ENCODE measurements at places on chromosomes 1 and 21.

DNA sequence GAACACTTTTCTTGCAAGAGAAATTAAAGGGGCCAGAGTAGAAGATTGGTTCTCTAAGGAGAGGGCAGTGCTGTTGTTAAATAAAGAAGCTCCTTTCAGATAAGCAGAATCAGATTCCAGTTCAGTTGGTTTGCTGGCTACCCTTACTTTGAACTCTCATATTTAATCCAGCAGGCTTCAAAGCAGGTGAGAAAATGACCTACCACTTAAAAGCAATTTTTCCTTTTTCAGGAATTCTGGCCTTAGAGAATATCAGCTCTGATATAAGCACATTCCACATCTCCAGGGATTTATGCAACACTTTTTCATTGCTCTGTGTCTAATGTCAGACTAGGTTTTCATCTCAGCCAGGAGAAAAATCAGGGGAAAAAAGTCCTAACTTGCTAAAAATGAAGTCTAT, 28.7 kb downstream of the WNT2B start:
- no peak for DNase-seq

- no peak for DNase-seq
Measured at GRCh38 chr1:20383631-20384030, 93.0 kb downstream of the VWA5B1 start.

- DNase-seq, result no peak
Measured at GRCh38 chr1:224831501-224831900, 98.0 kb upstream of the DNAH14 start.

DNA sequence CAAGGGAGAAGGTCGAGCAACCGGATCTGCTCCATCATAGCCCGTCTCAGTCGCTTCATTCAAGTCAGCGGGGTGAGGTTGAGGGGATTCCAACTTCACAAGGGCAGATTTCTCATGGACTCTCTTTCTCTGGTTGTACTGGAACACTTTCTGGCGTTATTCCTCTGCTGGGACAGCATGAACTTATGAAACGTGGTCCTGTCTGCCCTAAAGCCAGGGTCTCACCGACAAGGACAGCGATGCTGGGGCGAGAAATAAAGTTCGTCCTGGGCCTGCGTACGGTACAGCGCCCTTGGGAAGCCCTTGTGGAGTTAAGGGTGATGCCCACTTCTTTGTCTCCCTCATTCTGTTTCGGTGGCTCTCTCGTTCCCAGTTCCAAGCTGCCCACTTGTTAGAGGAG, 1.3 kb upstream of the FLVCR1 start:
- DNase-seq, result no peak

DNA sequence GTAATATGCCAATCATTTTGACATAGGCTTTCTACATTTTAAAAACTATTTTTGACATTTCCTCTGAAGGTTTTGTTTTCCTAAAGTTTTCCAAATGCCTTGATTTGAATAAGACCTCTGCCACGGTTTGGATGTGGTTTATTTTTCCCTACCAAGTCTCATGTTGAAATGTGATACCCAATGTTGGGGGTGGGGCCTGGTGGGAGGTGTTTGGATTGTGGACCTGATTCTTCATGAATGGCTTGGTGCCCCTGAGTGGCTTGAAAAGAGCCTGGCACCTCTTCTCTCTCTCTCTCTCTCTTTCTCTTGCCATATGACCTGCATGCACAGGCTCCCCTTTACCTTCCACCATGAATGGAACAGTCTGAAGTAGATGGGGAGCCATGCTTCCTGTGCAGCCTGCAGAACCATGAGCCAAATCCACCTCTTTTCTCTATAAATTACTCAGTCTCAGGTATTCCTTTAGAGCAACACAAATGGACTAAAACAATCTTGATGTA, 14.8 kb downstream of the MMEL1 start:
- no peak for DNase-seq

DNA sequence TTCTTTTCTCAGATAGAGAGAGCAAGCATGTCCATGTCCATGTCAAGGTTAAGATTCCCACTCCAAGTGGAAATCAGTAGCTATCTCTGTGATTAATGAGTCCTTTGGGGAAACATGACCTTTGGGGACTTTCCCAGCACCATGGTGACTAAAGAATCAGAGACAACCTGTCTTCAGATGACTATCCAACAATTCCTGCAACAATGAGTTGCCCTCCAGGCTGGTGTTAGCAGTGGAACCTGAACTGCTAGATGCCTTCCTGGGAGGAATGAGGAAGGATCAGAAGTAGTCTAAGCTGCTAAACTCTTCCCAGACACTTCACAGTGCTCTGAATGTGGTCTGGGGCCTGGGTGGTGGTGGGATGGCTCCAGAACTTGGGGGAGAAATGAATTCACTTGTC, 6.5 kb downstream of the S100A9 start:
- DNase-seq, result no peak

- no peak for DNase-seq
Measured at GRCh38 chr1:240031414-240031813, 60.3 kb upstream of the FMN2 start.

- no peak for DNase-seq
Measured at GRCh38 chr1:33299461-33300155, 21.3 kb downstream of the A3GALT2 start.

DNA sequence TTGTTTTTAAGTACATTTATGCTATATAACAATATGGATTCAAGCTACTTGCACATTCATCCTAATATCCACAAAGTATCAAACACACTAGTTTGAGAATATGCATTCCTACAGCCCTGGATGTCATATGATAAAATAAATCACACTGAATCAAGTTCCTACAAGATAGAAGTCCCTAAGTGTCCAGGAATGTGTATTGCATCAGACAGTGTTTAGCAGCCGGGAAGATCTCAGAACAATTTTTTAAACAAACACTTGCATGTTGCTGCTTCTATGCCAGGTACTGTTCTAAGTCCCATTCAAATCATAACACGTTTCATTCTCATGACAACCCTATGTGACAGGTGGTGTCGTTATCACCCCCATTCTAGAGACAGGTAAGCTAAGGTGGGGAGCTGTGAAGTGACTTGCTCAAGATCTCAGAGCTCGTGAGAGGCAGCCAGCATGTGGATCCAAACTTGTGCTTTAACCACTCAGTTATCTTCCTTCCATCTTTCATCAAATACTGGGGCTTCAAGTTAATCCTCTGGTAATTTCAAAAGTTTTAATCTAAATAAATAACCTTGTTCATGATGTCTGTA, 68.3 kb upstream of the KIF26B start:
- no peak for DNase-seq

DNA sequence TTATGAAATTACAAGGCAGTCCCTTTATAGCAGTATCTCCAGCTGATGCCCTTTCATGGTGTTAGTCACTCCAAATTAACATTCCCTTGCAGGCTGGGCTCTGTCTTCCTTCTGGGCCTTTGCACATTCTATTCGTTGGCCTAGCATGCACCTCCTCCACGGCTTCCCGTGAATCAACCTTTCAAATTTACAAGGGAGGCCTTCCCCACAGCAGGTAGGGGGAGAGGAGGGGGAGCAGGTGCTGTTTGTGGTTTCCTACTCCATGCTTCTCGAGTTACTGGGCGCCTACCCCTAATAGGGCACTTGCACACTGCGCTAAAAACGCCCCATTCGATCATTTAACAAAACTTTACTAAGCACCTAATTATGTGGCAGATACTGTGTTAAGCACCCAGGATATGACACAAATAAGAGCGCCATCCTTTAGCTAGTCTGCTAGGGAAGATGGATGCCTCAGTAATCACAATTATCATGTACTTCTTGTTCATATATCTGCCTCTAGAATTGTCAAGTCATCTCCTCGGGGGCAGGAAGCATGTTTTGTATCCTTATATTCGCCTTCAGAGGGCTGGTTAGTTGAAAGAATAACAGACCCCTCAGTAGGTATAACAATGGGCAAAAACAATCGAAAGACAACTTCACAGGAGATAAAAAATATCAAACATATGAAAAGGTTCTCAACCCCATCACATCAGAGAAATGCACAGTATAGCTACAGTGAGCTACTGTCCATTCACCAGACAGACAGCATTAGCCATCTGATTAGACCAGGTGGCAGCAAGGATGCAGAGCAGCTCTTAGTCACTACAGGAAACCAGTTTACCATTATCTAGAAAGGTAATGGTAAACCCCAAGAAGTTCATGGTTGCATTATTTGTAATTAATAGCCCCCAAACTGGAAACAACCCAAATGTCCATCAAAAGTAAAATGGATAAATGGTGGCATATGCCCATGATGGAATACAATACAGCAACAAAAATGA, 1.7 kb upstream of the ADAR start:
- peak; percentile 77 for DNase-seq

- DNase-seq, result peak; percentile 8
Measured at GRCh38 chr1:196608390-196609369, at the start of gene KCNT2. TSS of gene KCNT2 (minus strand) at chr1:196608440. CDS start at chr1:196608309, 131 bp downstream.

- DNase-seq, result no peak
Measured at GRCh38 chr1:7755448-7755847, 15.6 kb upstream of the VAMP3 start.

Measured in CD4-positive, alpha-beta T cell treated with Interleukin-17A for 1 hour (primary cell).